IMR-90 (cell line): ENCODE measurements at places on chromosomes 6 and 20.
A peak's percentile ranks its signal among the peaks of the same experiment; 100 is the strongest.

DNA sequence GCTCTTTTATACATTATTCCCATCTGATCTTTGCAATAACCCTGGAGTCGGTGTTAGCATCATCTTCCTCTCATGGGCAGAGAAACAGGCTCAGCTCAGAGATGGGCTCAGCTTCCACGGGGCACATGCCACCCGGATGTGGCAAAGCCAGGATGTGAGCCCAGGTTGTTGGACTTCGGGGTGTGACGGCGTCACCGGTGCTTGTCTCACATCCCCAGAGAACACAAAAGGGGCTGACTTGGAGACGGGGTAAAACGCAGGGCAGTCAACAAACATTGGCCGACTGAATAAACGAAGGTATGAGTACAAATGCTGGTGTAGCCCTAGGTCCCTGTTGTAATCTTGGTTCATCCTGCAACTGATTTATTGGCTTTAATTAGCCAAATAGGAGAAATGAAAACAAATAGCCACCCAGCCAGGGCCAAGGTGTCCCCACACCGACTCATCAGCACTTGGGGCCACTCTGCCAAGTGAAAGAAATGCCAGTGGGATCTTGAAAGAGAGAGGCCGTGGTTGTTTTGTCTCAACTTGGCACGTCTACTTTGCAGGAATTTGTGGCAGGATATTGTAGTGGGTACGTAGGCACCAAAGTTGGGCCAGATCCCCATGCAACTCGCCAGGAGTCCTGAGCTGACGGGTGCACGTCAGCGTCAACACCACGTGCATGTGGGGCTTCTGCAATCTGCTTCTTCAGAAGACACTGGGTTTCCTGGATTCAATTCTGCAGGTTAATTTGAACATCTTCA, 42.8 kb downstream of the APCDD1L start:
- H3K27me3 ChIP-seq = no peaks in the 10 kb centered on the region
- DNase-seq = no peak
- no peaks in the 10 kb centered on the region for H3K36me3 ChIP-seq
- H3K27ac ChIP-seq = no peak overlapping the region
- no peak overlapping the region for H3K4me3 ChIP-seq
- H3K4me1 ChIP-seq = no peaks in the 10 kb centered on the region; the same call in 1 of the 2 replicates

GRCh38 chr6:121677571-121677970, 242.1 kb downstream of the GJA1 start:
- H3K27ac ChIP-seq = no peak overlapping the region
- no peaks in the 10 kb centered on the region for H3K4me1 ChIP-seq
- no peaks in the 10 kb centered on the region for H3K27me3 ChIP-seq
- DNase-seq = no peak

GRCh38 chr6:168249746-168250145, 69.8 kb downstream of the DACT2 start:
- no peaks in the 10 kb centered on the region for H3K36me3 ChIP-seq
- no peak for DNase-seq
- H3K4me3 ChIP-seq = no peak overlapping the region
- H3K4me1 ChIP-seq = no peaks in the 10 kb centered on the region

- no peak for DNase-seq
- H3K36me3 ChIP-seq = peaks cover 1% of the 10 kb centered on the region
- no peaks in the 10 kb centered on the region for H3K4me1 ChIP-seq
- no peak overlapping the region for H3K27ac ChIP-seq
- H3K27me3 ChIP-seq = peaks cover 7% of the 10 kb centered on the region
These were observed 24.4 kb downstream of the MYLIP start for GRCh38 chr6:16153211-16153820.

DNA sequence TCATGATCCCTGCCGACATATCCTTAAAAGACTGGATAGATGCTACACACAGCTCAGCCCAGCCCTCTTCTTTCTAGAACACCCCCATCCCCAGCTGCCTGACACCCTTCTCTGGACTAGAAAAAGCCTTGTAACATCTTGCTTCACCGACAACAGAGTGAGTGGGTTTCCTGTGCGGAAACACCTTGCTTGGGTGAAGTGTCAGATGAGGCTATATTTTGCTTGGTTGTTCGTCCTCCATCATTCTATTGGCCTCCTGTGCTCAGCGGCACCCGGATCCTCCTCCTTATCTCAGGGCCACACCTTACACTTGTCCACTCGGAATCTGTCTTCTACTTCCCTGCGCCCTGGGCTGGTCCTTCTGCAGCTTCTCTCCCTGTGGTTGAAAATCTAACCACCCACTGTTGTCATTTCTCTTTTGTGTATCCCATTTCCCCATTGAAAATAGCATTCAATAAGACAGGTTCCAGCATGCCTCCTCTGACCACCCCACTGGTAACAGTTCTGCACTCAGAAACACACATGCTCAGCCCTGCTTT, 101.3 kb upstream of the MLN start:
- H3K4me3 ChIP-seq = no peak overlapping the region
- DNase-seq = no peak
- H3K27ac ChIP-seq = no peak overlapping the region
- no peaks in the 10 kb centered on the region for H3K4me1 ChIP-seq

- no peaks in the 10 kb centered on the region for H3K27me3 ChIP-seq
- DNase-seq = peak; percentile 87
- peaks cover 4% of the 10 kb centered on the region; the same call in 1 of the 2 replicates for H3K36me3 ChIP-seq
- no peak overlapping the region for H3K4me3 ChIP-seq
- peak overlapping the region; percentile 19 for H3K27ac ChIP-seq
- peaks cover 10% of the 10 kb centered on the region for H3K4me1 ChIP-seq
These were observed 11.8 kb downstream of the NINL start for GRCh38 chr20:25573288-25574251.

GRCh38 chr6:2560917-2561698, 189.6 kb downstream of the MYLK4 start:
- DNase-seq = no peak
- no peak overlapping the region for H3K4me3 ChIP-seq
- no peaks in the 10 kb centered on the region for H3K36me3 ChIP-seq
- H3K4me1 ChIP-seq = no peaks in the 10 kb centered on the region
- H3K27me3 ChIP-seq = peaks cover 10% of the 10 kb centered on the region
- no peak overlapping the region for H3K27ac ChIP-seq

DNA sequence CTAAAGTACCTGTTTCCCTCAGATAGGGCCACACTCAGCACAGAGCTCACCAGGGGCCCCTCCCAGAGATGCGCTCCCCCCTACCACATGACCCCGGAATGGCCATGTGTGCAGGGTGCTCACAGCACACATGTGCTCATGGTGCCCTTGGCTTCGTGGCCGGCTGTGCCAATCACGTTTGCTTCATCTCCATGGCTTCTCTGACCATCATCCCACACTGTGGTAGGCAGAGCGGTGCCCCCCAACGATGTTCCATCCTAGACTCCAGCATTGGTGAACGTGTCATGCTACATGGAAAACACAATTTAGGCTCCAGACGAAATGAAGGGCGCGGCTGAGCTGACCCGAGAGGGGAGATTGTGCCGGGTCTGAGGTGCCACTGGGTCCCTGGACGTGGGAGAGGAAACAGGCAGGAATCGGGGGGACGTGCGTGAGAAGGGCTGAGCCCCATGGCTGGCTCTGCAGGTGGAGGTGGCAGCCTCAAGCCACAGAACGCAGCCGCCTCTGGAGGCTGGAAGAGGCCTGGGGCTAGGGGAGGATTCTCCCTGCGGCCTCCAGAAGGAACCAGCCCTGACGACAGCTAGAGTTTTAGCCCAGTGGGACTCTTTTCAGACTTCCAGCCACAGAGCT, 126.5 kb downstream of the DLL1 start:
- H3K4me1 ChIP-seq = no peaks in the 10 kb centered on the region
- no peak overlapping the region for H3K27ac ChIP-seq
- no peaks in the 10 kb centered on the region for H3K36me3 ChIP-seq
- H3K4me3 ChIP-seq = no peak overlapping the region
- DNase-seq = no peak

DNA sequence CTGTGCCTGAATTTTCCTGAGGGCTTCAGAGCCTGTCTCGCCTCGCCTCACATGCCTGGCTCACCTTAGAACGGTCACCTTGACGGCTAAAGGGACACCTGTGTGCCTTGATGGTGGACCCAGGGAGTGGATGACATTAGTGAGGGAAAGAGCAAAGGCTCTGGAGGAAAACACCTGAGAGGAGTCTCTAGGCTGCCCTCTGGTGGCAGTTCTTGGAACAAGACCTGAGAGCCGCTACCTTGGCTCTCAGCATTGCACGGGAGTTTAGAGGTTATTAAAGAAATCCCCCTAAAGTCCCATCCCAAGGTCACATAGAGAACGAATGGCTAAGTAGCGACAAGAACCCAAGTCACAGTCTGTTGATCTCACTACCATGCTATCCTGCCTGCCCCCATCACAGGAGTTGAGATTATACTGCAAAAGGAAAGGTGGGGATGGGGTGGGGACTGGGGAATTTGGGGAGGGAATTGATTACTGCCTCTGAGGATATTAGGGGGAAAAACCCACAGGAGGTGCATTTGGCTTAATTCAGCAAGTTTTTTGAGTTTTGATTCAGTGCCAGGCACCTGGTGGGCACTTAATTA, 7.9 kb upstream of the CDSN start:
- H3K27ac ChIP-seq = no peak overlapping the region
- peaks cover 11% of the 10 kb centered on the region for H3K27me3 ChIP-seq

DNA sequence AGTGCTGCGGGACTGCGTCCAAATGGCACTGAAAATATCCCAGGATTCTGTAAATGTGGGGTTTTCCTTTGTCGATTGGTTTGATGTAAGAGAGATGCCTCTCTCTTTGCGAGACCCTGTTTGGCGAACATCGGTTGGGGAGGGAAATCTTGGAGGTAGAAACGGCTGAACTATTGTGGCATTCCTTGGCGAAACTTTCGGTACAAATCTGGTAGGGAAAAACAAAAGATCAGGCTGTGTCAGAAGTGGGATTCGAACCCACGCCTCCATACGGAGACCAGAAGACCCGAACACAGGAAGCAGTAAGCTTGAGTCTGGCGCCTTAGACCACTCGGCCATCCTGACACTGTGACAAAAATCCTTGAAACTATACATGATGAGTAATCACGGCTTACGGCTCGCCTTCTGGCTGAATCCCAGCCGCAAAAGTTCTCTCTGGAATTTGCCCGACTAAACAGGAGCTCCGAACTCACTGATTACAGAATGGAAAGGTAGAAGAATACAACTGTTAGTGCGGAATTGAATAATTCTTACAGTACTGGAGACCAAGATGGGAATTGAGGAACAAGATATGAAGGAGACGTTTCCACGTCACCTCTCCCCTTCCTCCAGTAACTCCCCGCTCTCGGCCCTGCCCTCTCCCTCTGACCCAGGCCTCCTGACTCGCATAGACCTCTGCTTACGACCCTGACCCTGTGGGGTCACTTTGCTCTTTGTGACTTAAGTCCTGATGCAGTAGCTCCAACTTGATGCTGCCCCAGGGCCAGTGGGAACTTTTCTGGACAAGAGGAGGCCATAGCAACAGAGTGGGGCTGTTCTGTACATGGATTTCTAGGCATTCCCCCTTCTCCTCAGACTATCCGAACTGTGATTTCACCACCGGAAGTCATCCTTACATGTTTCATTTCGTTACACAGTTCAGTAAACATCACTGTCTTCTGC, 132.8 kb upstream of the ZNF184 start:
- no peak overlapping the region for H3K27ac ChIP-seq
- H3K4me3 ChIP-seq = peak overlapping the region; percentile 46; the same call in 1 of the 2 replicates
- DNase-seq = peak; percentile 59
- no peaks in the 10 kb centered on the region for H3K4me1 ChIP-seq
- no peaks in the 10 kb centered on the region for H3K36me3 ChIP-seq
- no peaks in the 10 kb centered on the region for H3K27me3 ChIP-seq

DNA sequence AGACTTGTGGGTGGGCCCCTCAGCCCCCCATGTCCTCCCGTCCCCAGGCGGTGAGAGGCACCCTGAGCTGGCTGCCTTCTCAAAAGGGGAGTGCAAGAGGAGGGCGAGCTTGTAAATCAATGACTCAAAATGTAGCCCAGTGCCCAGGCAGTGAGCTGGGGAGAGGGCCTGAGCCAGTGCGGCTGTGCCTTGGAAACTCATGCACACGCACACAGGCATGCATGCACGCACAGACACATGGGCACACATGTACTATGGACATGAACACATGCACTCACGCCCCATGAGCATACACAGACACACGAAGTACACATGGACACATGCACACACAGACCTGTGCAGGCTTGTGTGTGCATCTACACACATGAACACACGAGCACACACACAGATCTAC, 133.5 kb downstream of the TAF4 start:
- H3K36me3 ChIP-seq = no peaks in the 10 kb centered on the region
- no peak overlapping the region for H3K4me3 ChIP-seq
- no peaks in the 10 kb centered on the region for H3K4me1 ChIP-seq

GRCh38 chr6:41586252-41587007, 40.2 kb downstream of the FOXP4 start:
- H3K4me1 ChIP-seq = peaks cover 10% of the 10 kb centered on the region
- peak; percentile 22 for DNase-seq
- H3K36me3 ChIP-seq = peaks cover 29% of the 10 kb centered on the region
- H3K27me3 ChIP-seq = no peaks in the 10 kb centered on the region
- H3K27ac ChIP-seq = no peak overlapping the region
- no peak overlapping the region for H3K4me3 ChIP-seq

- no peaks in the 10 kb centered on the region for H3K36me3 ChIP-seq
- peaks cover 16% of the 10 kb centered on the region for H3K4me1 ChIP-seq
- H3K27ac ChIP-seq = peak overlapping the region; percentile 32; the same call in 1 of the 2 replicates
These were observed 172.8 kb upstream of the CITED2 start for GRCh38 chr6:139547122-139547776.

DNA sequence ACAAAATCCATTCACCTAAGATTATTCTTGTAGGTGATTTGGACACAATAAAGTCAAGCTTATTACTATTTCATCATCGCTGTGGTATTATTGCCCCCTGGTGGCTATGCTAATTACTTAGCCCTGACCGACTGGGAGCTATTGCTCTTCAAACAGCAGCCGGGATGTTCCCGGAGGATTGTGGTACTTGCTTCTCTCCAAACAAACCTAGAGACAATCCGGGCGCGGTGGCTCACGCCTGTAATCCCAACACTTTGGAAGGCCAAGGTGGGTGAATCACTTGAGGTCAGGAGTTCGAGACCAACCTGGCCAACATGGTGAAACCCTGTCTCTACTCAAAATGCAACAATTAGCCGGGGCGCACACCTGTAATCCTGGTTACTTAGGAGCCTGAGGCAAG, 15.4 kb upstream of the STMND1 start:
- no peaks in the 10 kb centered on the region; the same call in 1 of the 2 replicates for H3K27me3 ChIP-seq
- no peaks in the 10 kb centered on the region for H3K36me3 ChIP-seq
- DNase-seq = peak; percentile 83
- no peak overlapping the region for H3K27ac ChIP-seq
- H3K4me3 ChIP-seq = no peak overlapping the region

DNA sequence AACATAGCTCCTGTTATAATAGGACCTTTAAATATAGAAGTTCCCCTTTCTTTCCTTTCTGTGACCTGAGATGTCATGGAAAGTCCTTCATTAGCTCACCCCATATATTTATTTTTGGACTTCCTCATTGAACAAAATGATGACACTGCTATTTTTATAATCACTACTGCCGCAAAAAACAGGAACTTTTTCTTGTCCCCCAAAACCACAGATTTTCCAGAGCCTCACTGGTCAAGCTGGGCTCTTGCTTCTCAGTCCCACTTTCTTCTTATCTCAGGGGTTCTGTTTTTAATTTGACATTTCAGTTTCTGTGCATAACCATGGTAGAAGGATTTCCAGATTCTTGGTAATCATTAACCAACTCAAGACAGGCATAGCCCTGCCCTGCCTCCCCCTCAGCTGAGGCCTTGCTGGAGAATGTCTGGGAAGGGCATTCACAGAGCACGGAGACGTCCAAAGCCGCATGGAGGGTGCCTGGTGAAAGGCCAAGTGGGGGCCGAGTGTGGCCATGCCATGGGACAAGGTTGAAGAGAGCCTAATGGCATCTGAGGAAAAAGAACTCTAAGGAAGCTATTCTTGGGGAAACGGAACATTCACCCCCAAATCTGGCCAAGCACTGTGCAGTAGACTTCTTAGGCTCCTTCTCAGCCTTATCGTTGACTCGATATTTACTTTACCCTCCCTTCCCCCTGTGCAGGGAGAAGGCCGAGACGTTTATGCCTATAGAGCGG, 73.7 kb downstream of the EDN1 start:
- H3K4me1 ChIP-seq = no peaks in the 10 kb centered on the region
- no peak for DNase-seq
- H3K36me3 ChIP-seq = no peaks in the 10 kb centered on the region
- peaks cover 6% of the 10 kb centered on the region for H3K27me3 ChIP-seq
